Activated naive CD8-positive, alpha-beta T cell treated with anti-CD3 and anti-CD28 coated beads, Interleukin-2, amount 10 ng/mL, durations not matched to agents 7 days and 5 days (primary cell): ENCODE measurements at places on chromosomes 7 and 10. TPM values are rescaled to one million over a fixed set of nuclear protein-coding genes. Genes with fewer than 3 reads are reported as not detected.

GRCh38 chr10:93150289-93150688 is 76.6 kb downstream of the CYP26A1 start:
- DNase-seq: no peak

DNA sequence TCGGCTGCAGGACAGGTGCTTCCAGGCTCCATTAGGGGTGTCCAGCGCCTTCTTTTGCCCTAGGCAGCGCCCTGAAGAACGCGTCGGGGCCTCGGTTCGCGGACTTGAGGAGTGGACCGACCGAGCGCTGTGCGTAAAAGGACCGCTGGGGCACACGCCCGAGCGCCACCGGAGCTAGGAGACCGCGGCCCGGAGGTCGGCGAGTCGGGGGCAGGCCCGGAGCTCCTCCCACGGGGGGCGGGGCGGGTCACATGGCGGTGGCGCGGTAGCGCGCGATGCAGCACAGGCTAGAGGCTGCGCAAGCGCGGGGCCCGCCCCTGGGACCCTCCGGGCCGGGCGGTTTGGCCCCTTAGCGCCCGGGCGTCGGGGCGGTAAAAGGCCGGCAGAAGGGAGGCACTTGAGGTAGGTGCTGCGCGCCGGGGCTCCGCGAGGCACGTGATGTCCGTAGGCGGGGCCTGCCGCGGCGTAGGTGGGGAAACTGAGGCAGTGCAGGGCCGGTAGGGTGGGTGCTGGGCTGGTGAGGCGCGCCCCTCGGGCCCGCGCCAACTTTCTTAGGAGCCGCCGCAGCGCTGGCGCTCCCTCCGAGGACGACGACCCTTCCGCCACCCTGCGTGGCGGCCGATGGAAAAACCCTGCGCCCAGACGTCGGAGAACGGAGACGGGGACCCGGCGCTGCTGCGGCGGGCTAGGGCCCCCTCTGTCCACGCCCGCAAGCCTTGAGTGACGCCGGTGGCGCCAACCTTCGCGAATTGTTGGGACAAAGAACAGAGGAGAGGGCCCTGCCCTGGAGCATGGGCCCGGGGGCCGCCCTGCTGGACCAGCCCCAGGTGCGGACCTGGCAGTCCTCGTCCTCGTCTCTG is at the start of gene PRXL2A:
Gene PRXL2A, plus strand, starts transcription at position 310 of the 860 bp plus-strand sequence. CDS start 11,917 bp downstream, outside the sequence.
- DNase-seq: peak; percentile 91

DNA sequence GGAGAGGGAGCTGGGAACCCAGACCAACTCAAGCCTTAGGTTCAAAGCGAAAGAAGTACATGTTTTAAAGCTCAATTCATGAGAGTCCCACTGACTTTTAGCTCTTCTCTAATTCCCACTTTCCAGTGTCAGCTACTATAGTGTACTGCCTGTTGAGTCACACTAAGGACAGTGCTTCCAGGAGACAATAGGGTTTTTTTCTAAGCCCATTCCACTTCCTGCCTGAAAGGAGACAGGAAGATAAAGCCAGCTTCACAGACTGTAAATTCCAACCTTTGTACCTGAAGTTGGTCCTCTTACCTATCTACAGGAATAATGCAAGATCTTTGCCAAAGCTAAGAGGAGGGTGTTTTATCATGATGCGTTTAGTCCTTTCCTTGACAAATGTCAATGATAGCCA is 4.4 kb downstream of the MSRB2 start:
- no peak for DNase-seq

- no peak for DNase-seq
Observed at GRCh38 chr7:143279186-143280098, 5.3 kb upstream of the TMEM139 start.

DNA sequence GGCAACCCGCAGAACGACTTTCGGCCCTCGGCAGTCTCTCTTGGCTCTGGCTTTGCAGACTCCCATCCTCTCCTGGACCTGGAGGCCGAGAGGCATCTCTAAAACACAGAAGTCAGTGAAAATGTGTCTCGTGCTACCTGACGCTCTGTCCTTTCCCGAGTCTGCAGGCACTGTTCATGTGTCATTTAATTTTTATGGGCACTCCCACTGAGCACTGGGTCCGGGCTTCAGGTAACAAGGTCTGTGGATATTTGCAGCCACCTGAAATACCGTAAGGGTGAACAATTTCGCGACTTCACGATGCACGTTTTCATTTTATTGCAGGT is 96.8 kb downstream of the GLRX3 start:
- no peak for DNase-seq

GRCh38 chr10:22984066-22984465 is 56.2 kb downstream of the ARMC3 start:
- DNase-seq: no peak

DNA sequence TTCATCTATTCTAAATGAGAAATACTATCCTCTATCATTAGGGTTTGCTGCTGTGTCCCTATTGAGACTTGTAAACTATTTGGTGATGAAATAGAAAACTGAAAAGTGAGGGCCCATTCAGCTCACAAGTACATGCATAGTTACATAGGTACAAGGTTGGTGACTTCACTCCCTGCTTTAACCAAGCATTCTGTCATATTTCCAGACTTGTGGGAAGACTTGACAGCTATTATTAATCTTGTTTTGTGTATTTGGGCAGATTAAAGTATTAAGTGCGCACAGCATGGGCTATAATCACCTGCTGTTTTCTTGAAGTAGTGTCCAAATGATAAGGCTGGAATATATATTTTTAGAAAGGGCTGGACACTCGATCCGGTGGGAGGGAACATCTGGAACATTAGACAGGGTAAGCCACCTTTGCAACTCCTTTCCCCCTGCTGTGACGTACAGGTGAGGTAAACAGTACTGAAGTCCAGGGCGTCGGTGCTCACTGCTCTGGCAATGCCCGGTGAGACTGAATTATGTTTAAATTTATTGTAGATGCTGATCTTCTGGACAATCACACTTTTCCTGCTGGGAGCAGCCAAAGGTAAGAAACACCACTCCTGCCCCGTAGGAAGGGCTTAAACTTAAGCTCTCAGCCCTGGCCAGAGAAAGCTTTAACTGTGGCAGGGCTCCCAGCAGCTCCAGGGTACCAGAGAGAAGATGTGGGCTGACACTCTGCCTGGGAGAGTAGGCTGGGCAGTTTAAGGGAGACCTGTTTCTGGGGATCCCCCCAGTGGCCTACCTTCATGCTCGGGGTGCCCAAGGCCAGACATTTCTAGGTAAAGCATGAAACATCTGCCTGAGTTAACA is at the start of gene PNLIPRP1:
Gene PNLIPRP1, plus strand, starts transcription at position 370 of the 855 bp plus-strand sequence. Its CDS starts 171 bp downstream, at position 541.
- no peak for DNase-seq

ASAH2 gene
- total RNA-seq: 5.2 TPM

WDFY4 gene
- total RNA-seq: 2.4 TPM

SKIDA1 gene
- 0.09 TPM for total RNA-seq
